ENCODE measurements at places on chromosomes 4 and X.
A peak's percentile ranks its signal among the peaks of the same experiment; 100 is the strongest.

- DNase-seq: peak; percentile 55
These were observed 82.6 kb downstream of the GK start for GRCh38 chrX:30735839-30736238.

GRCh38 chrX:51891821-51892551 lies 1.4 kb upstream of the MAGED1 start:
- no peak for DNase-seq

- no peak for DNase-seq
These were observed 3.7 kb downstream of the ADD1 start for GRCh38 chr4:2847302-2847871.

- no peak for DNase-seq
These were observed 107.4 kb upstream of the AFAP1 start for GRCh38 chr4:8046925-8047541.

DNA sequence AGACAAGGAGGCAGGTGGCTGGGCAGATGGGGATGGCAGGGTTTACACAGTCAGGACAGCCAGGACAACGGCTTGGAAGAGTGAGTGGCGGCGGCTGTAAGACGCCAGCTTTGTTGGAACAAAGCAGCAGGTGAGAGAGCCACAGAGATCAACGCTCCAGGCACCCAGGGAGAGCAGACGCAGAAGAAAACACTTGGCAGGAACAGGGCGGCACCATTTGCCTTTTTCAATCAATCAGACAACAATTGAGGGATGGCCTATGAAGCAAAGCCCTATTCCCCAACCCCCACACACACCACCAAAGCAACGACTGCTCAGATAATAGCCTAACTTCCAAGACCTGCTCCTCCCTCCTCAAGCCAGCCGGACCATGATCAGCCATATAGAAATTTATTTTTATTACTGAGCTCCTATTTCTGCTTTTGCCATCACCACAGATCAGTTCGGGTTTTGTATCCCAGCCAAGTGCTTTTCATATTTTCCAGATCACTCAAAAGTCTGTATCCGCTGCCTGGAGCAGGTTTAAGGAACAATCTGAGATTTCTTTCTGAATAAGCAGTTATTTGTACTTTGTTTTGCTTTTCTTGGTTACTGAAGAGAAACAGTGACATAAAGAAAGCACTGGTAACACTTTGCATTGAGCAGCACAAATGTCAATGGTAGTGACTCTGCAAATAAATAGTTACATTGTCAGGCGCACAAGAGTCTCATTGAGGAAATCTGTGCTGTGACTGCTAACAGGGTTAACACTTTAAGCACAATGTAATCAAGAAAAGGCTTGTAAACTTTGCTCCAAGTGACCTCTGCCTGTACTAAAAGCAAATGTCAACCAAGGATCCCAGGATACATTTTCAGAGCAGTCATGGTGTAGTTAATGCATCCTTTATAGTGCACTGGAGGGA lies 81.8 kb upstream of the RBPJ start:
- DNase-seq: no peak

DNA sequence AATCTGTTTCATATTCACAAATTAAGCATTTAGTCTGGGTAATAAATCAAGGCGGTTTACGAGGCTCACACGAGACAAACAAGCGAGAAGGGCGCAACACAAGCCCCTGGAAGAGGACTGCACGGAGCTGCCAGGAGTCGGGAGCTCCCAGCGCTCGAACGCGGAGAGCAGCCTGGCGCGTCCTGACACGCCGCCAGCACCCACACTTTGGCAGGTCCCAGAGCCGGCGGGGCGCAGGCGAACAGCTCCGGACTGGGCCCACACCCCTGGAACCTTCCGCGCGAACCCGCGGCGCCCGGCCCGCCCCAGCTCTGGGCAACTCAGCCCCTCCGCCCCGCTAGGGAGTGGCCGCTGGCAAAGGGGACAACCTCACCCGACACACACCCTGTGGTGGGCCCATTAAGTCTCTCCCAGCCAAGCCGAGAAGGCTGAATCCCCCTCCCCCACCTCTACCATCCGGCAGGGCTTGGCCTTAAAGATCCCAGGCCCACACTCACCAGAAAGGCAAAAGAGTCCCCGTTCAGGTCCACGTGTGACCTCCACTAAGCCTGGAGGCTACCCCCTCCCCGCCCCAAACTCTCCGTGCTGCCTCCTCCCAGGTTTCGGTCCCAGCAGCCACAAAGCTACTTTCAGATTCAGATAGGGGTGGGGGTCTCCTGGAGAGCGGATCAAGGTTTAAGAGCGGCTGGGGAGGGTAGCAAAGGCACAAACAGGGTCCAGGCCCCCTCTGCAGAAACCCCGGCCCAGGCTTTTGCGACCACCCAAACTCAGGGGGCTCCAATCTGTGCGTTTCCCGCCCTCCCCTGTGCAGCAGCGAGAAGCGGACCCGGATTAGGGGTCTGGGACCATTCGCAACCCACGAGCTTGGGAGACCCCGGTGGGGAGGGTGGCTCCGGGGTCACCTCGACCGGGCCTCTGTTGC lies 47.5 kb upstream of the BCOR start:
- DNase-seq: no peak

GRCh38 chrX:20015422-20015821 lies 24.6 kb upstream of the BCLAF3 start:
- no peak for DNase-seq

- DNase-seq: no peak
These were observed 525.0 kb upstream of the SPANXN1 start for GRCh38 chrX:144722307-144722706.

DNA sequence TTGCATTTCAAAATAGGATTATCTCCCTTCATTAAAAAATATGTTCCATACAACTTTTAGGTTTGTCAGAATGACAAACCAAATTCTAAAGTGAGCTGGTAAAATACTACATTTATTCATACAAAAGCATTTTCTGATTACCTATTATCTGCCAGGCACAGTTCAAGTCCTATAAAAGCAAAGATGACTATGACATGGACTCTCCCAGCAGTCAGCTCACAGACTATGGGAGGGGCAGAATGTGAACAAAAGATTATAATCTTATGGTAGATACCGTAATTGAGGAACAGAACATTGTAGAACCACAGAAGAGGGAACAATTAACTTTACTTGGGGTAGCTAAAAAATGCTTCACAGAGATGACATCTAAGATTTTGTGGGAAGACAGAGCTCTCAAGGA lies 12.4 kb downstream of the PAQR3 start:
- DNase-seq: no peak

GRCh38 chrX:129842510-129843208 lies 1.0 kb downstream of the ZDHHC9 start:
- DNase-seq: no peak

DNA sequence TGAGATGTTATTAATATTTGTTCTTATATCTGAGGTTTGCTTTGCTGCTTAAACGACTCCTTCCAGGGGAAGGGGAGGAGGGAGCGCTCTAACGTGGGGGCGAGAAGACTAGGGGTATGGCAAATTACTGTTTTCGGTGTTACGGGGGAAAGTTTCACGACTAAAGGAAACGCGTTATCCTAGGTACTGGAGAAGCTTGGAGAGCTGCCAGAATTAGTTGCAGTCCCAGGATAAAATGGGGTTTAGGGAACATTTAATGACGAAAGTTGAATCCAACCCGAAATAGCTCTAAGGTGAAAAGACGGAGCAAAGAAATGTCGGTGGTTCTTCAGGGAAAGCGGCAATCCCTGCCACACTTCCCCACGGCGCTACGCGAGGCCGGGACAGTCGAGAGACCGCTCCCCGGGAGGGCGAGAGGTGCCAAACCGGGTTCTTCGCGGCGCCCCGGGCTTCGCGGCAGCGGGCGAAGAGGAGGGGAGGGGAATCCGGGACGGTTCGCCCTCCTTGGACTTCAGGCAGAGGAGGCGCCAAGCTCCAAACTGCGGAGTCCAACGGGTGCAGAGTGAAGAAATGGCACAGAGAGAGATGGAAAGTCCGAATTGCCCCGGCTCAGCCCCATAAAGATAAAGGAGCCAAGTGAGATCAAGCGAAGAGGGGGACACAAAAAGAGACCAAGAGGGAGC lies 724 bp downstream of the THOC2 start:
- no peak for DNase-seq

GRCh38 chrX:153459986-153460385 lies 10.4 kb downstream of the HAUS7 start:
- no peak for DNase-seq

DNA sequence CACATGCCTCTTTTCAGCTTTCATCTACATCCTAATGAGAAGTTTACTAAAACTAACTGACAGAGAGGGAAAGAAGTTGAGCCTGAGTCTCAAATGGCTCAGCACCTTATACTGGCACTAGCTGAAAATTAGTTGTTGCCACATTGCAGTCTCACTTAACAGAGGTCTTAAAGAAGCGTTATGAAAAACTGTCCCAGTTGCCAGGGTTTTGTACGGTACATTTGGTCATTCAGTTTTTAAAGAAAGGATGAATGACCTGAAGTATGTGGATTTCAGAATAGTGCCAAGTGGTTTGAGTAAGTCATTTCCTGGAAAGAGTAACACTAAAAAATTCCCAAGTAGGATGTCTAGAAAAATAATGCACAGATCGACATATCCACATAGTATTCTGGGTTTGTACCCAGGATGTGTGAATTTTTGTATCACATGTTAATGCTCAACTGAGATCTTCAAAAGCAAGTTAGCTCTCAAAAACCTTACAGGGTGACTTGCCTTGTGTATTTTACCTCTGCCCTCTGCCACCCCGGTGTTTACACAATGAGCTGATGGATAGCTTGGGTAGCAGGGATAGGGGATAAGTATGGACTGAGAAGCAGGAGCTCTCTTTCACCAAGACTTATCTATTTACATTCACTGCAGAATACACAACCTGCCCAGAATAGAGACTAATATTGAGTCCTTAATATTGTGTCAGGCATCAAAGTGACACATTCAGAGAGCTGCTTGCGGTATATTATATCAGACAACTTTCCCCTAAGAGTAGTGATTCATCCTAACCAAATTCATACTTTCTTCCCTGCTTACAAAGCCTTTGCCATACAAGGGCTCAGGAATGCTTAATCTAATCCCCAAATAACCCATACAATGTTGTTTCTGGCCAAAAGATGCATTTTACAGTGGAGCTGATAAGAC lies 1075.7 kb upstream of the PABPC4L start:
- no peak for DNase-seq

DNA sequence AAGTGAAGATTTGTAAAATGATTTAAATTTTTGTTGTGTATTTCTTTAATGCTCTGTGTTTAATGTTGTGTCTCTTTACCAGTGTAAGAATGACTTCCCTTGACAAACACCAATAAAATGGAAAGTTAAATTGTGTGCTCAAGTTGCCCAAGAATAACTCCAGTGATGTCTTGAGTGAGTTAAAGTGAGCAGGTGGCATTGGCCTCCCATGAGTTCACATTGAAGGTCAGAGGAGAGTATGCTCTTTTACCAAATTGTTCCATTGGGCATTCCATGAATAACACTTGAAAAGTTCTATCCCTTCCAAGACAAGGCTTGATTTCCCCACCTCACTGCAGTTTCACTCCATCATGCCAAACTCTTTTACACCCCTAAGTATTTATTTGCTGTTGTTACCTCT lies 4.5 kb downstream of the ANXA5 start:
- DNase-seq: no peak

- no peak for DNase-seq
These were observed 400.5 kb downstream of the PDGFC start for GRCh38 chr4:156571146-156571545.

GRCh38 chr4:152663203-152664066 lies 16.4 kb downstream of the TMEM154 start:
- DNase-seq: no peak

DNA sequence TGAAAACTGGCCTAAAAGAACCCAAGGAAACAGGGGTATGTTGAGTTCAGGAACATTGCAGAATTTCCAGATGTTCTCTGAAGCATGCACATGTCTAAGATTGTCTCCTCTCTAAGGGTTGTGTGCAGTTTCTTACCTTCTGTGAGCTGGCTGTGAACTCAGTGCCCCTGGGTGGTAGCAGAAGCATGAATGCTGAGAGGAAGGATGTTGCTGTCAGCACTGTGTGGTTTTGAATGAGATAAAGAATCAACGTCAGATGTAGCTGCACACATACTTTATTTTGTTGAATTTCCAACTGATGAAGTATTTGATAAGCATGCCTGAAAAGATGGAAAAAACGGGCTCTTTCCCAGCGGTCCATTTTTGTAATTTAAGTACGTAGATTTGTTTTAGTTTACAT lies 23.8 kb upstream of the CD38 start:
- peak; percentile 61 for DNase-seq

DNA sequence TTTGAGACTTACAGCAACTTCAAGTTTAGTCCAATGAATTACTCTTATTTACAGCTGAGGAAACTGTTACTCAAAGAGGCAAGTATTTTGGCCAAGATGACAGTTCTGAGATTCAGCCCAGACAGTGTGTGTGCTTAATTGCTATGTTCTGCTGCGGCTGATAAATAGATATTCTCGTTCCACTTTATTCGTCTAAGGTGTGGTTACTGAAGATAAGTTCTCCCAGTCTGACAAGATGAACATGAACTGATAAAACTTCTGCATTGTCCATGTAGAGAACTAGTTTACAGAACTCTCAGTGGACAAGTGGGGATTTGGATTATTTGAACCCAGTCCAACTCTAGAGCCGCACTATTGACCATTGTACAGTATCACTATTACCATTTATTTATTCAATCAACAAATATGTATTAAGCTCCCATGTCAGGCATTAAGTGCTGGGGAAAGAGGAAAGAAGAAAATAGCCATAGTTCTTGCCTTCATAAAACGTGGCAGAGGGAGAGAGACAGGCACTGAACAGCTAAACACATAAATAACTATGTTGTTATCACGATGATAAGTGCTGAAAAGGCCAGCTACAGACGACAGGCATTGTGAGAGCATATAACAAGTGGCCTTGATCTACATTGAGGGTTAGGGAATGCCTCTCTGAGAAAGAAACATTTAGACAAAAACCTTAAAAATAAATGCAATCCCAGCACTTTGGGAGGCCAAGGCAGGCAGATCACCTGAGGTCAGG lies 4.0 kb upstream of the DHX15 start:
- no peak for DNase-seq

DNA sequence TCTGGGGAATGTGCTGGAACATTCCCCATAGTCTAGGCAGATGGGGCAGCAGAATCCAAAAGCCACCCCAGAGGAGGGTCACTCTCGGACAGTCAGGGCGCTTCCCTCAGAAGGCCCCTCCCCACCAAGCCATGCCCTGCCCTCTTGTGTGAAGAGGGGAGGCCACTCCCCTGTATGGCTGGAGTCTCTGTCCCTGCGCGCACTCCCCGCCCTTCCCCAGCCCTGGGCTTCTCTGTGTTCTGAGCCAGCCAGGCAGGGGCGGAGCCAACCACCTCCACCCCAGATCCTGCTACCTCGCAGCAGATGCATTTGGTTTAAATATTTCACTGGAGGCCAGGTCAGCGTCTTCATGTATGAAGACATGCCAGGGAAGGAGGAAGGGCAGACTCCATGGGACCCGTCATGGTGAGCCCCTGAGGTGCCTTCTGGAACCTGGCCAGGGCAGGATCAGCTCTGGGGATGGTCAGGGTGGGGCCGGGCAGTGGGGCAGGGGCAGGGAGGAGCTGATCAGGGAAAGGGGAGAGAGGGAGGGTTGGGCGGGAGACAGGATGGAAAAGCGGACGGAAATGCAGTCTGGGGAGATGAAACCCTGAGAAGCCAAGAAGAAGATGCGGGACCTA lies 107.3 kb downstream of the ADRA2C start:
- no peak for DNase-seq
